ENCODE measurements at places on chromosomes 6 and 20.

DNA sequence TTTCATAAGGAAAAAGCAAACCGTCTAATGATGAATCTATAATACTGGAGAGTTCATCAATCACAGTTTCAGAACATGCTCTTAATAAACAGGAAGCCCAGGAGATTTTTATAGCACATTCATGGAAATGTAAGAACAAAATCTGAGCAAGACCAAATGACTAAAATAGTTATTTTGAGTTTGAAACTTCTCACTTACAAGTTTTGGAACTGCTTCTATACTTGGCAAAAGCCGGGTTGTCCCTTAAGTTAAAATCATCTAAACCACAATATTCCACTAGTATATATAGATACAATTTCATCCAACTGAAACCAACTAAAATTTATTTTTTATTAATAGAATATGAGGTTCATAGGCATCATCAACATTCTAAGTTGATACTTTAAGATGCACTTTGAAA, 268.2 kb downstream of the PHACTR1 start:
- no peak for DNase-seq

- no peak for DNase-seq
Observed at GRCh38 chr20:49444553-49444990, 37.9 kb downstream of the KCNB1 start.

DNA sequence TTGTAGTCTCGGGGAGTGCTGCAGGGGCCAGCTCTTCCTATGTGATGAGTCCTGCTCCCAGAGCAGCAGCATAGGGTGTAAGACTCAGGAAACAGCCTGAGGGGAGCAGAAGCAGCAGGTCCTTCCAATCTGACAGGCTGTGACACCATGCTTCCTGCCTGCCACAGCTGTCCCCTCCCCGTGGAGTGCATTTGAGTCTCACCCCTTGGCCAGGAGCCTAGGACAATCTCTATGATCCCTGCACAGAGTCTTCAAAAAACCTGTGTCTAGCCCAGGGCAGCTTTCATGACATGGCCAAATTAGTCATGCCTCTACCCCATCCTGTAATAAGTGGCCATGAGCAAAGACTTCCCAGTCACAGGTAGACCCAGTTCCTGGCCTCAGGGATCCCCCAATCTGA, 23.1 kb upstream of the LRFN2 start:
- no peak for DNase-seq

GRCh38 chr20:43408848-43409576, 48.7 kb upstream of the SRSF6 start:
- DNase-seq, result peak; percentile 22

Data from activated T-cell treated with anti-CD3 and anti-CD28 coated beads, Interleukin-2, amount 50 U/mL, for 48 hours (primary cell).